AG04450 (cell line): ENCODE measurements at places on chromosomes 3 and 15.

GRCh38 chr3:129116482-129116946 is 5.1 kb downstream of the RAB43 start:
- DNase-seq = no peak

DNA sequence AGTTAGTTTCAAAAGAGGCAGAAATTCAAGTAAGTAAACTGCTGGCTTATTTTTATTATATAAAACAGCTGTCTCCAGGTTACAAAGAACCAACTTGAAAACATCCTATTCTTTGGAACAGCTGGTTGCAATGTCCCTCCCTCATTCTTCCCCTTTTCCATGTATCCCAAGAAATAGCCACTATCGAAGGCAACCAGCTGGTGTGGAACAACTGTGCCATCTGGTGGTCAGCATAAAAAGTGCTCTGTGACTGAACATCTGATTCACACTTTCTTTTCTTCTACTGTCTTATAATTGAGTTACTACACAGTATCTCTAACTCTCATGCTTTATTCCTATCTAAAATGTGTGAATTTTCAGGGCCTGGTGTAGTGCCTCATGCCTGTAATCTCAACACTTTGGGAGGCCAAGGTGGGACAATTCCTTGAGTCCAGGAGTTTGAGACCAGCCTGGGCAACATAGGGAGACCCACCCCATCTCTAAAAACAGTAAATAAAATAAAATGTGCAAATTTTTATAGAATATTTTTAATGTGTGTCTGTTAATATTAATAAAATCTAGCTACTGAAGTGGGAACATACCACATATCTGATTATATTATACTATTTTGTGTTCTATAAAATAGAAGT is 9.6 kb downstream of the OSBPL11 start:
- DNase-seq = peak; percentile 66

GRCh38 chr3:3503411-3503810 is 295.8 kb upstream of the LRRN1 start:
- DNase-seq = no peak

DNA sequence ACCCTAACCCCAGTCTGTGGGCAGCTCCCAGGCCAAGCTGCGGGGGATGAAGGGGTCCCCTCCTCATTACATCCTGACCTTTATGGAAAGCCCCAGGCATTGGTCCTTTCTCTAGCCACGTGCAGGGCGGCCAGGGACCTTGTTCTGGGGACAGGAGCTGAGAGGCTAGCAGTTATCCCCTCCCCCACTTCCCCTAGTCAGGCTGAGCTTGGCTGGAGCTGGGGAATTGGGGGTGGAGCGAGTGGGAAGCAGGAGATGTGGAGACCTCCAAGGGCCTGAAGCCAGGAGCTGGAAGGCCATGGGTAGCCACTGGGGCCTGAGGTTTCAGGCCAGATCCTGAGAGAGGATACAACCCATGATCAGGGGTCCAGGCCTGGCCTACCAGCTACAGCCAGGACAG is 45.8 kb downstream of the DNAH1 start:
- no peak for DNase-seq

- DNase-seq = no peak
These were observed 35.7 kb downstream of the CORO2B start for GRCh38 chr15:68614286-68615035.

DNA sequence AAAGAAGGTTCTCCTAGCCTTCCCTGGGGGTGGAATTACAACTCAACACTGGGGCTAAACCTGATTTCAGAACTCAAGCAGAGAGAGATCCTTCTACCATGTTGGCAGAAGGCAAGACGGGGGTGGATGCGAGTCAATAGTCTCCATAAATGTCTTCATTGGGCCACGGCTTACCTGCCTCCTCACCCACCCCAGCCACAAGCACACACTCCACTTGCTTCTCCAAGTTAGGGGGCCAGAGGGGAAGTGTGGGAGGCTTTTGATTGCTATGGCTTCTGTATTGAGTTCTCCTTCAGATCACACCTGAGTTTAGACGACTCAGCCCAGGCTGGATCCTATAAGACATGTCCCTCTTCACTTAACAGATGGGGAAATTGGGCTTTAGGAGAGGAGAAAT is 178.9 kb downstream of the UACA start:
- no peak for DNase-seq

- DNase-seq = peak; percentile 1
These were observed 38.0 kb upstream of the CBLB start for GRCh38 chr3:105906836-105907235.

GRCh38 chr15:70314018-70314354 is 216.3 kb upstream of the TLE3 start:
- DNase-seq = no peak

DNA sequence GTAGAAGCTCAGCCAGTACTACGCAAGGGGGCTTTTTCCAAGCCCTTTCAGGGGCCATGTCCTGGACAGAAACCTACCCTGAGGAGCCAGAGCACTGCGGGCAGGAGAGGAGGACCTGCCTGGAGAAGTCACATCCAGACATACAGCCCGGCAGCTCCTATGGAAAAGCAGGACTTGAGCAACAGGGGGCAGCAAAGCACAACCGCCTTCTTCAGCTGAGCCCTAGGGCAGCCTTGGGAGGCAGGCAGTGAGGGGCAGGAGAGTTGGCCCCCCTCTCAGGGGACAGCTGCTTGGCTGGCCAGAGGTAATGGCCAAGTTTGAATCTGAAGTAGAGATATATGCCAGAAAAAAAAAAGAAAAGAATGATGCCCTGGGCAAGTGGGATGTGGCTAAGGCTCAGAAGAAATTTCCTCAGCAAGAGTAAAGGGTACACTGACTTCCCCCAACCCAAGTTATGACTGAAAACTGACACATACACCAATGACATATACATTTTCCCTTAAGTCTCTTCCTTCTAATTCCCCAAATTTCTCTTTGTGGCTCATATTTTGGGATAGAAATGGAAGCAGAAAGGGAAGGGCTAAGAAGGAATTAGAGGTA is 56.9 kb downstream of the CYP19A1 start:
- no peak for DNase-seq

DNA sequence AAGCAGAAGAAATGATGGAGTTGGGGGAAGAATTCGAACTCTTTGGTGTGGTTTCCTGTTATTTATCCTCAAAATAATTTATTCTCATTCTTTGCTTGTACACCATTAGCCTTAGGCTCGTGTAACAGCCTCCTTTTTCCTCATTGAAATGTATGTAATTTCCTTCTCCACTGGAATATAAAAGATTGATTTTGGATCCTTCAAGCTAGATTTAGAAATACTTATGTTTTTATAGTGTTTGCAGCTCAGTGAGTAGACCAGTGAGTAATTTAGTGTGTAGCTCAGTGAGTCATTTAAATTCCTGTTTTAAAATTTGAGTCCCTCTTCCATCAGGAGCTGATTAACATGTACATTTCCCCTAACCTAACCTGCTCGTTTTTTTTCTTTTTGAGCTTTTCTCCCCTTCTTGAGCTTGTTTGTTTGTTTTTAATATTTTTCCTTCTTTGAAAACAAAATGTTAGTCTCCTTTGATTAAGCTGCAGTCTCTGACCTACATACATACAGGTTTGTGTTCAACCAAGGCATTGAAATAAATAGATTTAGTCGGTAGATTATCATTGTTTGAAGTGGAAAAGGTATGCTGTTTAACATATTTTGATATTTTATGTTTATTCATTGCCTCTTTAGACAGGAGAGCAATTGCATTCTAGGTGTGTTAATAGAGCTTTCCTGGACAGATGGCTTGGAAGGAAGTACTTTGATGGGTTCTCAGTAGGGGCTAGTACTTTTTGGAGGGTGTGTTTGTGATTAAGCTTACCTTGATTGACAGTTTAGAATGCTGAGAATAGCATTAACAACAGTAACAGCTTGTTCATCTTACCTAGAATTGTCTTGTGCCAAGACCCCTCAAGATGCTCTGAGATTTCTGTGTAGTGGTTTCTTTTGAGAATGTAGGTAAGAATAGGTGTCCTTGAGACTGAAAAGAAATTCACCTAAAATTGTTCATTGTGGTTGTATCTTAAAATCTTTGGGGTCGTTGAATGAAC is 5.9 kb downstream of the USP3 start:
- DNase-seq = no peak

- no peak for DNase-seq
These were observed 466.4 kb downstream of the DIPK2A start for GRCh38 chr3:144437989-144438388.

- DNase-seq = no peak
These were observed 143.5 kb upstream of the LPP start for GRCh38 chr3:188010478-188010877.

DNA sequence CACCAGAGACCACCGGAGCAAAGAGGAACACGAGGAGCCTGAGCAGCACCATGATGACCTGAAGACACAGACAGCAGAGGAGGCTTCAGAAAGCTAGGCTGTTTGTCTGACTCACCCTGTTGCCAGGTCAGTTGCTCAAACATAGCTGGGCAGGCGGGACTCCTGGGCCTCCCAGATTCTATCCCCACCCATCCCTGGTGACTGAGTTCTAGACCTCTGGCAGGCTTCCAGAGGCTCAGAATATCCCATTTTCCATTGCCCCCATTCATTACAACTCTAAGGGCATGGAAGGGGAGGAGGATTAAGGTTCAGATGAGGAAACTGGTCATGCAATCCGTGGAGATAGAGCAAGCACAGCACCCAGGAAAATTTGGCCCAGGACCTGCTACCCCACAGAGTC is at the start of gene CDHR4:
CDHR4 (minus strand) TSS at position 113 of the 400 bp plus-strand sequence; CDS start at position 52, 61 bp downstream.
- no peak for DNase-seq

- DNase-seq = no peak
These were observed 213.8 kb downstream of the ARRDC4 start for GRCh38 chr15:98174286-98174685.

DNA sequence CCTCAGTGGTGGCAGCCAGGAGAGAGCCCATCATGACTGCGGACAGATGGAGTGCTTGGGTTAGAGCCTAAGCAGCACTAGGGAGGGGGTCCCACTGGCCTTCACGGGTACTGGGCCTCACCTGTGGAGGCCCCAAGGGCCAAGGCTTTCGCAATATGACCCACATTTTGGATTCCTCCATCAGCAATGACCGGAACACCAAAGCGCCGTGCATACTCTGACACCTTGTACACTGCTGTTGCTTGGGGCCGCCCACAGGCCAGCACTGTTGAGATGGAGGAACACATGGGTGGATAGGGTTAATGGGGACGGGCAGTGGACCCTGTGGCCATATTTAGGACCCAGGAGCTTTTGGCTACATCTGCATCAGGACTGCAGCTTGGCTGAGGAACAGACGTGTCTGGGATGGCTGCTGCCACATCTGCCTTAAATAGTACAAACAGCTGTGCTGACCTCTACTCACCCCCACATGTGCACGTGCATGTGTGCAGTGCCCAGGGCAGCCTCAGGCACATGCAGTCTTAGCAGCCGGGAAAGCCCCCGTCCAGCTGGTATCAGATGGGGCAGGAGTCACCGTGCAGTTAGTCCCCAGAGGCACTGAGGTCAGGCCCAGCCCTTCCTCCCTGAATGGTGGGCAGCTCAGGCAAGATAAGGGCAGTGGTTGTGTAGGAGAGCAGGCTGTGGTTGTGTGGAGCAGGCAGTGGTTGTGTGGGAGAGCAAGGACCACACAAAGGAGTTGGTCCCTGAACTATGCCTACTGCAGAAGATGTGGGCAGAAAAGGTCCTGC is 3.3 kb downstream of the NDUFAF3 start:
- DNase-seq = no peak

- no peak for DNase-seq
These were observed 39.5 kb downstream of the TNIK start for GRCh38 chr3:171420667-171421066.

- no peak for DNase-seq
These were observed 4.9 kb downstream of the TM2D3 start for GRCh38 chr15:101647251-101647650.

- no peak for DNase-seq
These were observed 995 bp downstream of the CHST14 start for GRCh38 chr15:40471808-40472150.

GRCh38 chr15:85752491-85752961 is 42.2 kb downstream of the KLHL25 start:
- no peak for DNase-seq

GRCh38 chr15:47652328-47652727 is 65.0 kb upstream of the SEMA6D start:
- DNase-seq = no peak

DNA sequence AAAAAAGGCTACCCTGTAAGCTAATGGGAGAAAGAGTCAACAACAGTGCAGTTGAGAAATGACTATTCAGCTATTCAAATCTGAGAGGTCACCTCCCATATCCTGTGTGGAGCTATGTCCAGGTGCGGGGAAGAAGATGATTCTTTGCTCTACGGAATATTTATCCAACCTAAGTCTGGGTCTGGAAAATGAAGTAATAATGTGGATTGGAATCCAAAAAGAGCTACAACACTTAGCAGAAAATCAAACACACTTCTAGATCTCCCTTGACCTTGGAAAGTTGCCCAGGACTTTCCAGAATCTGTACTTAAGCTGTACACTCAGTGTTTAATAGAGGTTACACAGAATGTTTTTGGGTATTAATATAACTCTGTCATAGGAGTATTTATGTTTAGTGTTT is 251.9 kb downstream of the NAALADL2 start:
- no peak for DNase-seq

DNA sequence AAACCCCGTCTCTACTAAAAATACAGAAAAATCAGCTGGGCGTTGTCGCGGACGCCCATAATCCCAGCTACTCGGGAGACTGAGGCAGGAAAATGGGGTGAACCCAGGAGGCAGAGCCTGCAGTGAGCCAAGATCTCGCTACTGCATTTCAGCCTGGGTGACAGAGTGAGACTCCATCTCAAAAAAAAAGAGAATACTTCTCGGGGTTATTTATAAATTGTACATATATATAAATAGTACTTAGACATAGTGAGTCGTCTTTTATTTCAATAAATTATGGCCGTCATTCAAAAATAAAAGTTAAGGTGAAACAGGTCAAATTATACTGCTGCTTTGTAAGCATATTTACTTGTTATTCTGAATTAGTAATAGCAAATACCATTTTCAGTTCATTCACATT is 12.1 kb upstream of the EBLN2 start:
- DNase-seq = no peak

- DNase-seq = no peak
These were observed 25.2 kb downstream of the CD200 start for GRCh38 chr3:112357930-112358780.

- DNase-seq = no peak
These were observed 1.7 kb downstream of the DYNC1LI1 start for GRCh38 chr3:32568953-32569352.

- DNase-seq = no peak
These were observed 33.3 kb upstream of the DUSP7 start for GRCh38 chr3:52089691-52090090.

DNA sequence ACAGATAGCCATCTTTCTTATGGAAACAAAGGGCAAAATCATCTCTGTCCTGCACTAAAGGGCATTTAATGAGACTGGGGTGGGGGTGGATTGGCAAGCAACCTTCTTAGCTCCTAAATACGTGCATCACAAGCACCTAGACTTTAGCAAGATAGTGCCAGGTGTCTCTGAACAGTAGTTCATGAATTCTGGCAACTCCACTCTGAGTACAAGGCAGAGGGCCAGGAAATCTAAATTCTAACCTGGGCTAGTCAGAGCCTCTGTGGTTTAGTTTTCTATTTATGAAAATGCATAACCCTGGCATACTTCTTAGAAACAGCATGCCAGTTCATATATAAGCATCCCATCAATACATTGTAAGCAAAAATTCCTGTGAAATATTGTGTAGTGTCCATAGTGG is 788.5 kb downstream of the MCTP2 start:
- DNase-seq = no peak
